ENCODE measurements at places on chromosomes 3 and 15. TPM values are rescaled to one million over a fixed set of nuclear protein-coding genes. Genes with fewer than 3 reads are reported as not detected.

Gene CORO2B
- 3.0 TPM for total RNA-seq

Gene TUSC7
- total RNA-seq: not detected

Gene CPNE9
- not detected for total RNA-seq

Gene INKA1
- total RNA-seq: 6.3 TPM

Gene MAN2C1
- total RNA-seq: 211 TPM

Gene SH3BP5
- total RNA-seq: 62.2 TPM

Gene IL5RA
- total RNA-seq: 2.5 TPM

Gene GPR87
- total RNA-seq: 0.85 TPM

Gene GUCA1C
- total RNA-seq: not detected

Gene POLQ
- 2.1 TPM for total RNA-seq

GRCh38 chr3:131738095-131738494 lies 235.3 kb upstream of the MRPL3 start:
- no peak overlapping the region for H3K4me3 ChIP-seq
- no peaks in the 10 kb centered on the region for H3K4me1 ChIP-seq
- H3K27ac ChIP-seq: no peak overlapping the region
- no peaks in the 10 kb centered on the region for H3K36me3 ChIP-seq
- DNase-seq: no peak

DNA sequence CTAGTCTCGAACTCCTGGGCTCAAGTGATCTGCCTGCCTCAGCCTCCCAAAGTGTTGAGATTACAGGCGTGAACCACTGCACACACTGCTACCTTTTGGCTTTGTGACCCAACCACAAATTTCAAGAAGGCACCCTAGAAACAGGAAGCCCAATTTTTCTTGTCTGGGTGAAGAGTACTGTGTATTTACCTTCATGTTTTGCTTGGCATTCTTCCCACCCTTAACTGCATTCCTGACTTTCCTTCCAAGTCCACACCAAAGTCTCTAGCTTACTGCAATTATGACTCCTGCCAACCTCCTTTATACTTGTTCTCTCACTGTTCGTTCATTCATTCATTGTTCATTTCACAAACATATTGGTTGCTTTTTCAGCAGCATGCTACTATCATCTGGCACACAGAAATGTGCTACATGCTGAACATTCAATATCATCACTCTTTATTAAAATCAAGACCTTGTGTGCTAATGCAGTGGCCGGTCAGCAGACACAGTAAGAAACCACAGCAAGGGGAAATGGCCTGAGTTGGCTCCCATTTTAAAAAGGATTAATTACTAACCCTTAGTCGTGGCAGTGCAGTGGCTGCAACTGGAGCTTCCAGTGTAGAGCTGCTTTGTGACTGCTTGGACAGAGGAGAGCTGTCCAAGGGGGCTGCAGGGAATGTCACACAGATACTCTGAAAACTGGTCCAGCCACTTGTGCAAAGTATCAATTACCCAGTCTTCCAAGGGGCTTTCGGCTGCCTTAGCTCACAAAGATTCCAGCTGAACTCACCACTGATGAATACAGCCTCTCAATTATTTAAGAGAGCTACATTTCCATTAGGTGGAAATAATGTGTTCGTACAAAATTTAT lies 94.0 kb downstream of the ETFA start:
- no peak overlapping the region for H3K27ac ChIP-seq
- no peaks in the 10 kb centered on the region for H3K36me3 ChIP-seq
- peak; percentile 33 for DNase-seq
- H3K4me1 ChIP-seq: no peaks in the 10 kb centered on the region

DNA sequence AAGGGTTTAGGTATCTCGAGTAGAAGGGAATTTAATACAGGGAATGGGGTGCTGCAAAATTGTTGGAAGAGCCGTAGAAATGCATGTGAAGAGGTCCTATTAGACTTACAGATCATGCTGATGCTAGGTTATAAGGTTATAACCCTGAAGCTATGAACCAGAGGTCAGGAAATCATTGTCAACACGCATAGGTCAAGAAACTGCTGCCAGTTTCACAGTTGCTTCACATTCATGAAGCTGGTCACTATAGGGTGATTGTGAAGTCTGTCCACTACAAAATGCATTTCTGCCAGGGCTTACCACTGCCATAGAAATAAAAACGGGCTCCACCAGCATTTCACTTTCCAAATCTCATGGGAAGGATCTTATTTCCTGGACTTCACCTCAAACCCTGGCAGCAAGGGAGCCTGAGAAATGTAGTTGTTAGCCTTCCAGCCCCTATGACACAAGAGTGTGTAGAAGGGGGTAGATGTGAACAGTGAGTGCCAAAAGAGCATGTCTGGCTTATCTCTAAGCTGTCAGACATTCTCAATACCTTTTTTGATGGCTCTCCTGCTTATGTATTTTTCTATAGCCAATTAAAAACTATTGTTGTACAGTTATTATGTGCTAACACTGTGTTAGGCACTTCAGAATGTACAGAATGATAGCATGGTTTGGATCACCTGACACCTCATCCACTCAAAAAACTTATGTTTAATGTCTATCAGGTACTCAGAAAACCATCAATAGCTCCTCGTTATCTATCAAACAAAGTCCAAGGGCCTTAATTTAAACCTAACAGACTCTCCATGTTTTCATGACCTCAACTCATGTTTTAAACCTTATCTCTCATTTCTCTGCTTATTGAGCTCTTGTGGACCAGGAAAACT lies 148.3 kb upstream of the TSC22D2 start:
- no peak overlapping the region for H3K4me3 ChIP-seq
- DNase-seq: no peak
- H3K36me3 ChIP-seq: no peaks in the 10 kb centered on the region
- H3K27ac ChIP-seq: no peak overlapping the region

DNA sequence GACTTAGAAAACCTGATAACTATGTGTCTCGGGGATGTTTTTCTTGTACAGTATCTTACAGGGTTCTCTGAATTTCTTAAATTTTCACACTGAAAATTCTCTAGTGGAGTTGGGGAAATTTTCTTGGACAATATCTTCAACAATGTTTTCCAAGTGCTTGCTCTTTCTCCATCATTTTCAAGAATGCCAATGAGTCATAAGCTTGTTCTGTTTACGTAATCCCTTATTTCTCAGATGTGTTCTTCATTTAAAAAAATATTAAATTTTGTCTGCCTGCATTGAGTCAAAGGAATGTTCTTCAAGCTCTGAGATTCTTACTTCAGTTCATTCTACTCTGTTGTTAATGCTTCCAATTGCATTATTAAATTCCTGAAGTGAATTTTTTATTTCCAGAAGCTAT lies 21.9 kb upstream of the PLSCR2 start:
- no peaks in the 10 kb centered on the region for H3K36me3 ChIP-seq
- H3K27me3 ChIP-seq: no peaks in the 10 kb centered on the region
- no peak for DNase-seq
- no peak overlapping the region for H3K27ac ChIP-seq
- H3K4me3 ChIP-seq: no peak overlapping the region

- no peak overlapping the region for H3K27ac ChIP-seq
- no peaks in the 10 kb centered on the region for H3K27me3 ChIP-seq
- no peak for DNase-seq
- no peaks in the 10 kb centered on the region for H3K4me1 ChIP-seq
- no peaks in the 10 kb centered on the region for H3K36me3 ChIP-seq
Measured at GRCh38 chr3:35927441-35927840, 288.1 kb downstream of the ARPP21 start.

DNA sequence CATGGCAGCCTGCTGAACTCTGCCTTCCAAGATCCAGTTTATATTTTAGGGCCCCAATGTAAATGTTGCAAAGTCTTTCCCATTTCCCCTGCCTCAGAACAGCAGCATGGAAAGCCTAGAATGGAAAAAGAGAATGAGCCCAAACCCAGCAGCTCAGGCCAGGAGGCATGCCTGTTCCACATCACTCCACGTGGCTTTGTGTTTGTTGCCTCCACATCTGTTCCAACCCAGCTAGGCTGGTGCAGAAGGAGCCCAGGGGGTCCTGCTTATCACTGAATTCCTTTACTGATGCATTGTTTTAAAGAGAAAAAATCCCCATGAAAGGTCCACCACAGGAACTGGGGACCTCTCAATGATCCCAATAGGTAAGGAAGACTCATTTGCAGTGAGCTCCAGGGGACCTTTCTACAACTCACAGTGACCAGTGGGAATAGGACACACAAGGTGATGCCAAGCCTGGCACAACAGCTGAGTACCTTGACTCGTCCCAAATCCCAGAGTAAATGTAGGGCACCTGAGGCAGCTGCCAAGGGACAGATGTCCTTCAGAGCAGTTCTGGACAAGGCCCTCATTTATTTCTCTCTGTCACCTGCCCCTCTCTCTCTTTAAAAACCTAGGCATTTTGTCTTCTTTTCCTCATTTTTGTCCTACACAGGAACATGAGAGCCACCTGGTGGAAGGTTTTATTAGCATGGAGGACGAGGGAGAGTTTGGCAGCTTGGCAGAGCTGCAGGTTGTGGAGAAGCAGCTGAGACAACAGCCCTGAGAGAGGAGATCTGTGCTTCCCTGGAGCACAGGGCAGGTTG lies 41.7 kb upstream of the ADAMTS17 start:
- H3K36me3 ChIP-seq: no peaks in the 10 kb centered on the region
- no peaks in the 10 kb centered on the region for H3K4me1 ChIP-seq
- H3K27me3 ChIP-seq: no peaks in the 10 kb centered on the region
- H3K27ac ChIP-seq: no peak overlapping the region
- DNase-seq: no peak

DNA sequence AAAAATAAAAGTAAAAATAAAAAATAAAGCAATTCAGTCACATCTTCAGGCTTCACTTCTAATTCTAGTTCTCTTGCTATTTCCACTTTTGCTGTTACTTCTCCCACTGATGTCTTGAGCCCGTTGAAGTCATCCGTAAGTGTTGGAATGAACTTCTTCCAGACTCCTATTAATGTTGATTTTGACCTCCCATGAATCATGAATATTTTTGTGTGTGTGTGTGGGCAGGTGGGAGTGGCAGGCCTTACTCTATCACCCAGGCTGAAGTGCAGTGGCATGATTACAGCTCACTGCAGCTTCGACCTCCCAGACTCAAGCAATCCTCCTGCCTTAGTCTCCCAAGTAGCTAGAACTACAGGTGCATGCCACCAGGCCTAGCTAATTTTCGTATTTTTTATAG lies 10.7 kb downstream of the USP4 start:
- H3K27ac ChIP-seq: no peak overlapping the region
- no peak overlapping the region for H3K4me3 ChIP-seq
- H3K36me3 ChIP-seq: no peaks in the 10 kb centered on the region
- H3K27me3 ChIP-seq: no peaks in the 10 kb centered on the region

GRCh38 chr3:191894406-191894805 lies 433.4 kb downstream of the PYDC2 start:
- no peaks in the 10 kb centered on the region for H3K27me3 ChIP-seq
- no peak for DNase-seq
- no peak overlapping the region for H3K27ac ChIP-seq
- no peak overlapping the region for H3K4me3 ChIP-seq

- no peaks in the 10 kb centered on the region for H3K27me3 ChIP-seq
- peaks cover 35% of the 10 kb centered on the region for H3K36me3 ChIP-seq
- no peak overlapping the region for H3K4me3 ChIP-seq
- H3K4me1 ChIP-seq: peaks cover 20% of the 10 kb centered on the region
- no peak for DNase-seq
Measured at GRCh38 chr15:41945731-41946130, 26.6 kb downstream of the EHD4 start.

DNA sequence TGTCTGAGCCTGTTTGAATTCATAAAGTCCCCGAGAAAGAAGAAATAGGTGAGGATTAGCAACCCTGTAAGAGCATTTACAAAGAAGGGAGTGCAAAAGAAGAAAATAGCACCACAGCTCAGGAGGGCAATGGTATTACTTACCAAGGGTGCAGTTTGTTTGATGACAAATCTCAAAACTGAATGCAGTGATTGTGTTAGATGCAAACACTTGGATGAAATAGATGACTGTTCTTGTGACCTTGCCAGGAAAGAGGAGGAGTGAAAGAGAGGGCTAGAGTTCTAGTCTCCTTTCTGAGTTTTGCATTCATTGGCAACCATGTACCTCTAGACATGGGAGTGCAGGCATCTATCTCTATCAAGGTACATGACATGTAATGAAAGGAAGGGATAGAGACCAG lies 1030.8 kb upstream of the CFAP20DC start:
- DNase-seq: no peak
- no peaks in the 10 kb centered on the region for H3K27me3 ChIP-seq
- H3K4me3 ChIP-seq: no peak overlapping the region
- H3K4me1 ChIP-seq: no peaks in the 10 kb centered on the region
- H3K36me3 ChIP-seq: no peaks in the 10 kb centered on the region

DNA sequence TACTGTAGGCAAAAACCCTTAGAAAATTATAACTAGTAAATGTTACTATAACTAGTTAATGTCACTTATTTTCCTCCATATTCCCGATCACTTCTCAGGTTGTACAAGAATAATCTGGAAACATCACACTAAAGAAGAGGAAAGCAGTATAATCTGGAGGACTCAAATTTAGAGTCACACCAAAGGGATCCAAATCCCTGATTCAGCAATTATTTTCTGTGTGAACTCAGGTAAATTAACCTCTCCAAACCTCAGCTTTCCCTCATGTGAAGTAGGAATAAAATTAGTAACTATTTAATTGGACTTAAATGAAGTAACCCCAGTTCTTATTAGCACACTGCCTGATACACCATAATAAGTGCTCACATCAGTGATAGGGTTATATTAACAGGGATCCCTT lies 170.1 kb upstream of the NECTIN3 start:
- H3K27me3 ChIP-seq: no peaks in the 10 kb centered on the region

- H3K36me3 ChIP-seq: no peaks in the 10 kb centered on the region
- DNase-seq: no peak
- H3K4me1 ChIP-seq: no peaks in the 10 kb centered on the region
- no peaks in the 10 kb centered on the region for H3K27me3 ChIP-seq
Measured at GRCh38 chr3:191775451-191776233, 314.7 kb downstream of the PYDC2 start.

DNA sequence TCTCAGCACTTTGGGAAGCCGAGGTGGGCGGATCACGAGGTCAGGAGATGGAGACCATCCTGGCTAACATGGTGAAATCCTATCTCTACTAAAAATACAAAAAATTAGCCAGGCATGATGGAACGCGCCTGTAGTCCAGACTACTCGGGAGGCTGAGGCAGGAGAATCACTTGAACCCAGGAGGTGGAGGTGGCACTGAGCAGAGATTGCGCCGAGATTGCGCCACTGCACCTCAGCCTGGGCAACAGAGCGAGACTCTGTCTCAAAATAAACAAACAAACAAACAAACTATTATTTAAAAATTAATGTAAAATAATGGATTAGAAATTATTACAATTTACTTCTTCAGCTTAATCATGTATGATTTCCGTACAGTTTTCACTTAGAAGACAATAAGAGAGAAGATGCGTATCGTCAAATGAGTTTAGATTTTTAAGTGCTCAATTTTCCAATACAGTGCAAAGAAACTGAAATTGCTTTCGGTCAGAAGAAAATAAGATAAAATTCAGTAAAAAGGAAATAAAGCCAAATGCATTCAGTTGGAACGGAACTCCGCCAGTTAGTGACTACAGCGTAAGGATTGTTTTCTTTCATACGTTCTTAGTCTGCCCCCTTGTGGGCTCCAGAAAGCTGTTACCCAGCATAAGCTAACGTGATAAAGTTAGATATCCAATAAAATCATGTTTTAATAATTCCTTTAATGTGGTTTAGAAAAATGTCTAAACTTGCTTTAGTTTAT lies 24.8 kb downstream of the AADAC start:
- no peaks in the 10 kb centered on the region for H3K27me3 ChIP-seq
- peaks cover 10% of the 10 kb centered on the region for H3K4me1 ChIP-seq
- no peaks in the 10 kb centered on the region for H3K36me3 ChIP-seq
- no peak overlapping the region for H3K4me3 ChIP-seq
- H3K27ac ChIP-seq: no peak overlapping the region

- no peaks in the 10 kb centered on the region for H3K4me1 ChIP-seq
- no peak overlapping the region for H3K4me3 ChIP-seq
- no peaks in the 10 kb centered on the region for H3K27me3 ChIP-seq
- H3K36me3 ChIP-seq: no peaks in the 10 kb centered on the region
Measured at GRCh38 chr3:25273582-25274171, 154.4 kb upstream of the RARB start.

Measured in left lung (tissue), 14 donors.